ENCODE measurements at places on chromosomes 4 and X.
A peak's percentile ranks its signal among the peaks of the same experiment; 100 is the strongest.

GRCh38 chr4:86970447-86971354 is 35.9 kb downstream of the AFF1 start:
- no peak for DNase-seq

- no peak for DNase-seq
These were observed 114.8 kb upstream of the ATP6AP2 start for GRCh38 chrX:40465735-40466551.

- DNase-seq, result peak; percentile 51
These were observed 29.7 kb downstream of the MANBA start for GRCh38 chr4:102730968-102731533.

DNA sequence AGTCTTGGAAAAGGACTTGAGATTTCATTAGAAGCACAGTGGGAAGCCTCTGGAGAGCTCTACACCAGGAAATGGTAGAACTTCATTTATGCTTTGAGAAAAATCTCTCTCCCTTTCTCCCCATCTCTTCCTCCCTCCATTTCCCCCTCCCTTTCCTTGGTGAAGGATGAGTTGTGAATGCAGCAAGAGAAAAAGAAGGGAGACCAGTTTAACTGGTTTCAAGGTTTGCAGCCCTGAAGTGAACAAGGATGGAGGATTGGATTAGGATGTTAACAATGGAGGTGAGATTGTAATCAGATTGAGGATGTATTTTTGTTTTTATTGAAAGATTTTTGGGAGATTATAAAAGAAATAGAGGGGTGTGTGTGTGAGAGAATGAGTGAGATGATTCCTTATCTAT is 99.5 kb downstream of the ANK2 start:
- no peak for DNase-seq

DNA sequence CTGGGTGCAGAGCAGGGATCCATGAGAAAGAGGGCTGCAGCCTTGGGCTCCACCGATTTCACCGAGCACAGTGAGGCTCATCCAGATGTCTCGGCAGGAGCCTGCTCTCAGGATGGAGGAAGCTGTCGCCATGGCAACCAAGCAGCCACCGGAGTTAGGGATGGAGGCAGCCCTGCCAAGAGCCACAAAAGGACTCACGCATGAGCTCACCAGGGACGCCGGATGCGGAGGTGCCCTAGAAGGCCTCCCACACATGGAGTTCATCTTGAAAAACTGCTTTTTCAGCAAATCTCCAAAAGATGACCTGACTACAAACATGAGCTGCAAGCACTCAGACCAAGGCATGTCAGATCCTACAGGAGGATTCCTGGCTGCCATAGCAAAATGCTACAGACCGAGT is 90.7 kb downstream of the WFS1 start:
- DNase-seq, result peak; percentile 58

DNA sequence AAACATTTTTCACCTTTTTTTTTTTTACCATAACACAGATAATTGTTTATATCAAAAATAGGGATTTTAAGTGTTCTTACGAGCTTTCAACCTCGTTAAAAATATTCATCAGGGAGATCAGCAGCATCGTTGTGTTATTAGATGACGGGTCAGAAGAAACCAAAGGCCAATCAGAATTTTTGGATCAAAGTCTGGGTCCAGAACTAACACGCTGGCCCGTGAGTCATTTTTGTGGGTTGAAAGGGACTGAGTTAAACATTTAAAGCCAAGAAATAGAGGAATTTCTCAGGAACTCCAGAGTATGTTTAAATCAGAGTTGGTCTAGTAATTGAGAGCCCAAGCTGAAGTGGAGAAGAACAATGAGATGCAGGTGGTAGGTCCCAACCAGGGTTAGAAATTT is 170.8 kb downstream of the TLL1 start:
- DNase-seq, result no peak
